Caco-2 (cell line): ENCODE measurements at places on chromosomes 12 and 14. TPM values are rescaled to one million over a fixed set of nuclear protein-coding genes. Genes with fewer than 3 reads are reported as not detected.

The DIO3 gene
- 0.41 and 0.53 TPM in 2 replicates for total RNA-seq

DNA sequence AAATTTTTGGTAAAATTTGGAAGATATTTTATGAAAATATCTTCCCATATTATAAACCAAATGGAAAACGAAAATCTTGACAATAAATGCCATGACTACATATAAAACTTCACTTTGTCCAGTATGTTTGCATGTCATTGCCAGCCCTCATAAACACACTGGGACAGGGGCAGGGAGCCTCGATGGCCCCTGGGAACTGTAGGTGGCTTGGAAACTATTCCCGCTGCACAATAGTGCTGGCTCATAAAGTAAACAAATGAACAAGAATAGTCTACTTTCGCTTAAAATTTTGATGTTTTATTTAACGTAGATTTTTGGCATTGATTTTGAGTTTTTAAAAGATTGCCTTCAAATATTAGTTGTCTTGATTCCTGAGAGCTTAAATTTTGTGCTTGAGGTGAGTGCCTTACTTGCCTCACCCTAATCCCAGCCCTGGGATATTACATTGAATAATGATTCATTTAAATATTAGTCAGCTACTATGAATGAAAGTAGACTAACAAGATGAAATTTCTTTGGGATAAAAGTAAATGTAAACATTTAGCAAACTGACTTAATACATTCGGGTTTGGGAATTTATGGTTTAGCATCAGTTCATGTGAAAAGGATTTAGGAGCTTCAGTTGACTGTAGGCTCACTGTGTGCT, 74.0 kb upstream of the PKP2 start:
- no peak for DNase-seq
- no peaks in the 10 kb centered on the region for H3K36me3 ChIP-seq
- no peak overlapping the region for H3K27ac ChIP-seq

The CARMIL3 gene
- 0.88 and 1.00 TPM in 2 replicates for total RNA-seq

GRCh38 chr14:36519431-36520321, at the start of gene NKX2-1:
NKX2-1 (minus strand) TSS chr14:36520232; CDS start chr14:36520129, 103 bp downstream.
- H3K4me1 ChIP-seq: no peaks in the 10 kb centered on the region; the same call in 1 of the 2 replicates
- no peaks in the 10 kb centered on the region; the same call in 1 of the 2 replicates for H3K27me3 ChIP-seq
- H3K27ac ChIP-seq: no peak within 1 kb of the TSS
- peak; percentile 62 for DNase-seq
- no peaks in the 10 kb centered on the region for H3K36me3 ChIP-seq

GRCh38 chr12:2363836-2364609, 311.2 kb downstream of the CACNA1C start:
- H3K27me3 ChIP-seq: no peaks in the 10 kb centered on the region
- H3K4me3 ChIP-seq: no peak overlapping the region
- H3K36me3 ChIP-seq: no peaks in the 10 kb centered on the region
- DNase-seq: no peak

The MYF5 gene
- total RNA-seq: not detected in 2 replicates

The PTPN21 gene
- 25.2 and 27.7 TPM in 2 replicates for total RNA-seq

The RAN gene
- 1,310 and 1,315 TPM in 2 replicates for total RNA-seq

GRCh38 chr12:131290255-131290959, 336.7 kb downstream of the ADGRD1 start:
- H3K27me3 ChIP-seq: no peaks in the 10 kb centered on the region
- no peak overlapping the region for H3K4me3 ChIP-seq
- no peaks in the 10 kb centered on the region for H3K4me1 ChIP-seq
- H3K27ac ChIP-seq: no peak overlapping the region
- H3K36me3 ChIP-seq: no peaks in the 10 kb centered on the region

GRCh38 chr12:77555074-77555473, 275.6 kb upstream of the NAV3 start:
- H3K4me3 ChIP-seq: no peak overlapping the region
- no peaks in the 10 kb centered on the region for H3K36me3 ChIP-seq
- no peak overlapping the region for H3K27ac ChIP-seq
- no peaks in the 10 kb centered on the region for H3K27me3 ChIP-seq

The TMEM233 gene
- not detected in 2 replicates for total RNA-seq

The PLBD1 gene
- 21.1 and 21.4 TPM in 2 replicates for total RNA-seq

GRCh38 chr12:117985182-117985581, 16.4 kb upstream of the KSR2 start:
- no peaks in the 10 kb centered on the region for H3K36me3 ChIP-seq
- DNase-seq: no peak
- H3K27ac ChIP-seq: no peak overlapping the region
- H3K4me1 ChIP-seq: no peaks in the 10 kb centered on the region
- no peak overlapping the region for H3K4me3 ChIP-seq

The OR6C75 gene
- not detected in 2 replicates for total RNA-seq

- no peaks in the 10 kb centered on the region for H3K27me3 ChIP-seq
- H3K36me3 ChIP-seq: no peaks in the 10 kb centered on the region
- DNase-seq: no peak
- no peaks in the 10 kb centered on the region for H3K4me1 ChIP-seq
- no peak overlapping the region for H3K4me3 ChIP-seq
These were observed 81.3 kb downstream of the RALGAPA1 start for GRCh38 chr14:35727764-35728163.

The RHOJ gene
- total RNA-seq: not detected in 2 replicates

- no peak overlapping the region for H3K27ac ChIP-seq
- H3K36me3 ChIP-seq: no peaks in the 10 kb centered on the region
- H3K4me3 ChIP-seq: no peak overlapping the region
- no peak for DNase-seq
- H3K27me3 ChIP-seq: no peaks in the 10 kb centered on the region
- no peaks in the 10 kb centered on the region for H3K4me1 ChIP-seq
These were observed 44.2 kb downstream of the GPR137C start for GRCh38 chr14:52596861-52597260.

The C12orf54 gene
- not detected in 2 replicates for total RNA-seq

The PLEKHG3 gene
- total RNA-seq: 85.9 and 90.8 TPM in 2 replicates

DNA sequence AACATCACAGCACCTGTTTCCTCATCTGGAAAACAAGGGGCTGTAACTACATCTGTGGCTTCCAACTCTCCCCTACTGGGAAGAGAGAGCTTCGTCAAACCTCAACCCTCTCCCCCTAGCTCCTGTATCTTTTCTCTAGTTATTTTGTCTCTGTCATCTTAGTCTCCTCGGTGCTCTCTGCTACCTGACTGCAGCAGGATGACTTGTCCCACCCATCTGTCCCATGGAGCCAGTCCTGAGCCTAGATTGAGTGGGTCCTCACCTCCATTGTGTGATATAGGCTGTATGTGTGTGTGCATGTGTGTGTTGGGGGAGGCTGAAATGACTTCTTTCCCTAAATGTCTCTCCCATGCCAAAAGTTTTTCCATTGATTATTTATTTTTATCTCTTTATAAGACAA, 177.3 kb downstream of the EMP1 start:
- DNase-seq: no peak
- peaks cover 30% of the 10 kb centered on the region for H3K4me1 ChIP-seq
- no peaks in the 10 kb centered on the region for H3K27me3 ChIP-seq
- H3K36me3 ChIP-seq: no peaks in the 10 kb centered on the region
- no peak overlapping the region for H3K27ac ChIP-seq

The RIPK3 gene
- total RNA-seq: 1.5 TPM in 2 replicates

The MAP3K9 gene
- 19.5 and 20.3 TPM in 2 replicates for total RNA-seq

GRCh38 chr14:103057028-103057371, 349 bp downstream of the CDC42BPB start:
- H3K4me3 ChIP-seq: peak overlapping the region; percentile 100
- 0 out of 2 replicates have a peak, but pooled peaks cover 2% of the 10 kb centered on the region for H3K36me3 ChIP-seq
- no peak for DNase-seq

DNA sequence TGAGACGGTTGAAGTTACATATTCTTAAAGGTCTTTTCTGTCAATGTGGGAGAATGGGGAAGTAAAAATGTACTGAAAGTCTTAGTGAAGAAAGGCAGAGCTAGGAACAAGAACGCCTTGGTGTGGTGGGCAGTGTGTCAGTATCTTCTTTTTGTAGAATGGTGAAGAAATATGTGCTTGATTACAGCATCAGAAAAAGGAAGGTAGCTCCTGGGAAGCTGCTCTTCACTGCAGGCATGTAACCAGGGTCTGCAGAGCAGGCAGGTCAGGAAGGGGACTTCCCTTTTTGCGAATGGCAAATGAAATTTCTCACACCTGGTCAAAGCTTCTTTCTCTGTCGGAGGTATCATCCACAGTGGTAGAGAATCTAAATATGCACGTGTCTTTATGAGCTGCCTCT, 226.2 kb downstream of the ADAMTS20 start:
- H3K27me3 ChIP-seq: no peaks in the 10 kb centered on the region
- H3K36me3 ChIP-seq: no peaks in the 10 kb centered on the region
- no peak for DNase-seq
- no peak overlapping the region for H3K27ac ChIP-seq
- H3K4me3 ChIP-seq: no peak overlapping the region

The BRMS1L gene
- total RNA-seq: 10.4 and 11.4 TPM in 2 replicates

The MOK gene
- total RNA-seq: 1.4 and 2.0 TPM in 2 replicates

DNA sequence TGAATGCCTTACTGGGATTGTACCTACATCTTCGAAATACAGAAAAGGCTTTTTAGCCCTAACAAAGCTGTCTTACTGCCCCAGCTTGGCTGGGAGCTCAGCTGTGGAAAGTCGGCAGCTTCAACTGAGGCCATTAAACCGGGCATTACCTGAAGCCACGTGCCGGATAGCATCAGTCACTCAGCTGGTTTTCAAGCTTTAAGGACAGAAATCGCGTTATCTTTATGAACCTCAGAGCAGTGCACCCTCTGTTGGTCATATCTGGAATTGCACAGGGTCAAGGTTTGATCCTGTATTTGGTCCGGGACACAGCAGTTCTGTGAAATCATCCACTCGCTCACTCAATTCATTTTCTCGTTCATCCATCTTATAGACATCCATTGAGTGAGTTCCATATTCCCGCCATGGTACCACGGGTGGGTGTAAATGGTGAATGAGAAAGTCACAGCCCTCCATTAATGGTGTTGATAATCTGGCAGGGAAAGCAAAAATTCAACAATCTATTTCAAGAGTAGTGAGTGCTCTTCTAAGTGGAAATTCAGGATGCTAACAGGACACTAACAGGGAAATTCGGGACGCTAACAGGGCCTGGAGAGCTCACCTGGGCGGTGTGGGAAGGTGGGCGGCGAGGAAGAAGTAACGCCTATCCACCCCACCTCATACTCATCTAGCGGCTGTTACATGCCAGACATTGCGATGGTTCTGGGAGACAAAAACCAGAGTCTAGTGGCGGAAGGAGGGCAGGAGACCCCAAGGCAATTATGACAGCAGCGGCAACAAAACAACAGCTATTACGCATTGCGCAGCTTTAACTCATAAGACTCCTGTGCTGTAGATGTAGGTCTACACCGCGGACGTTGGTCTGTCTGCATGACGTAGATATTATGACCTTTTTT, 60.6 kb upstream of the TCL1A start:
- DNase-seq: peak; percentile 53
- no peak overlapping the region for H3K4me3 ChIP-seq
- no peaks in the 10 kb centered on the region for H3K4me1 ChIP-seq
- H3K27me3 ChIP-seq: no peaks in the 10 kb centered on the region
- no peaks in the 10 kb centered on the region for H3K36me3 ChIP-seq

DNA sequence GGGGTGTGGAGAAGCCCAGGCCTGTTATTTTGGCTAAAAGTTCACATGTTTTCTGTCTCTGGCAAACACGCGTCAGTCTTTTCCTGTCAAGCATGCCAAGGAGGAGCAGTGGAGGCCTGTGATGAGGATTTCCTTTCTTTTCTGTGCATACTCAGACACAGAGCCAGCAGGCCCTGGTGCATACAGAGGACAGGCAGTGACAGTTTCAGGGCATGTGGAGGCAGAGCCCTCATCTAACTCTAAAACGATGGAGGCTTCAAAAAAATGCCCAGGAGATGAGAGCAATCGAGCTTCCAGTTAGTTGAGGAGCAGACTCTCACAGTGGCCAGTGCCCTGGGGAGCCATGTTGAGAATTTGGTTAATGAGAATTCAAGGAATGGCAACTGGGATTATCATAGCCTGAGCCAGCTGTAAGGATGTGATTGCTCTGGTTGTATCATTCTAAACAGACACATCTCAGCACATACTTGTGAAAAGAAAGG, 66.5 kb downstream of the TRAFD1 start:
- DNase-seq: no peak
- H3K27ac ChIP-seq: no peak overlapping the region
- no peaks in the 10 kb centered on the region for H3K4me1 ChIP-seq
- no peak overlapping the region for H3K4me3 ChIP-seq
- H3K36me3 ChIP-seq: peaks cover 1% of the 10 kb centered on the region; the same call in 1 of the 2 replicates

- H3K27me3 ChIP-seq: no peaks in the 10 kb centered on the region
- H3K27ac ChIP-seq: peak overlapping the region; percentile 13
- no peaks in the 10 kb centered on the region for H3K4me1 ChIP-seq
- H3K4me3 ChIP-seq: no peak overlapping the region
- H3K36me3 ChIP-seq: no peaks in the 10 kb centered on the region
- DNase-seq: no peak
These were observed 18.6 kb downstream of the ZDHHC17 start for GRCh38 chr12:76782526-76782925.

DNA sequence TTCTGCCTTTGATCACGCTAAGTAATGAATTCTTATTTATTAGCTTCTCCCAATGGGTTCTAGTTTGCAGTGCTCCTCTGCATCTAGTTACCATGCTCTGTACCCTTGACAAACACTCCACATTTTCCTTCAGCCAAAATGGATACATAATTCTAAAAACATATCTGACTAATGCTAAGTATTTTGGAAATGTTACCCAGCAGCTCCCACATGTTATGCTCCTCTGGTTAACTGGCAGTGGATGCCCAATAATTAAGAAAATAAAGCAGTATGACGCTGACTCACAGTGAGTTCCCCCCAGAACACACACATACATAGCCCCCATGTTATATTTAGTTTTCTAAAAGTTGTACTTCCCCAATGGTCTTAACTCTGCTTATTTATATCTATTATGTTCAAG, 74.6 kb downstream of the STXBP6 start:
- H3K27me3 ChIP-seq: no peaks in the 10 kb centered on the region
- H3K27ac ChIP-seq: no peak overlapping the region

- H3K36me3 ChIP-seq: no peaks in the 10 kb centered on the region
- H3K4me3 ChIP-seq: no peak overlapping the region
- H3K27ac ChIP-seq: no peak overlapping the region
- no peak for DNase-seq
- H3K27me3 ChIP-seq: no peaks in the 10 kb centered on the region
These were observed 40.3 kb downstream of the SOCS2 start for GRCh38 chr12:93612776-93613175.

The ANO4 gene
- 0.09 TPM in 1 of 2 replicates, not detected in the other for total RNA-seq

The KRT6A gene
- total RNA-seq: 0.14 TPM in 1 of 2 replicates, not detected in the other

The RTL1 gene
- not detected in 2 replicates for total RNA-seq

DNA sequence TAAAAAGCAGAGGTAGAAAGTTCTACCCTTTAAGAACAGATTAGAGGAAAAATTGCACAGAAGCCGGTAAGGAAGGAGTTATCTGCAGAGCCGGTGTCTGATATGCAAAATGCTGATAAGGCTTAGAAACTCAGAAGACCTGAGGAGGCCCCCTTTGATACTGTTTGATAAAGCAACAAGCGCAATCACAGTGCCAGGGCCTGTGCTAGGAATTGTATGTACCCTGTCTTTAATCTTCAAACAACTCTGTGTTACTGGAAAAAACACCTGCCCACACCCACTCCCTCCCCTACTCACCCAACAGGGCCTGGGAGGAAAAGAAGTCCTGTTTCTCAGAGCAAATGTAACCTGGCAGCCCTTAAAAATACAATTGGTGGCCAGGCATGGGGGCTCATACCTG, 112.7 kb upstream of the FUT8 start:
- no peaks in the 10 kb centered on the region for H3K27me3 ChIP-seq
- peak overlapping the region; percentile 39 for H3K27ac ChIP-seq
- H3K4me1 ChIP-seq: peaks cover 74% of the 10 kb centered on the region
- no peaks in the 10 kb centered on the region for H3K36me3 ChIP-seq
